ENCODE measurements at places on chromosomes 4 and X. TPM values are rescaled to one million over a fixed set of nuclear protein-coding genes. Genes with fewer than 3 reads are reported as not detected.

DNA sequence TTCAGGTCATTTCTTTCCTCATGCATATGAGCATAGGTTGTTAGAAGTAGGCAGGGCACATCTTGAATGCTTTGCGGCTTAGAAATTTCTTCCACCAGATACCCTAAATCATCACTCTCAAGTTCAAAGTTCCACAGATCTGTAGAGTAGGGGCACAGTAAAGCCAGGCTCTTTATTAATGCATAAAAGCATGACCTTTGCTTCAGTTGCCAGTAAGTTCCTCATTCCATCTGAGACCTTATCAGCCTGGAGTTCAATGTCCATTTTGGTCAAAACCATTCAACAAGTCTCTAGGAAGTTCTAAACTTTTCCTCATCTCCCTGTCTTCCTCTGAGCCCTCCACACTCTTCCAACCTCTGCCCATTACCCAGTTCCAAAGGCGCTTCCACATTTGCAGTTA is 77.7 kb downstream of the MAP9 start:
- no peak overlapping the region for H3K27ac ChIP-seq
- no peaks in the 10 kb centered on the region for H3K4me1 ChIP-seq
- no peaks in the 10 kb centered on the region for H3K27me3 ChIP-seq
- DNase-seq: no peak
- no peaks in the 10 kb centered on the region for H3K36me3 ChIP-seq

- H3K27ac ChIP-seq: no peak overlapping the region
- H3K27me3 ChIP-seq: peaks cover 23% of the 10 kb centered on the region
- no peak for DNase-seq
- no peak overlapping the region for H3K4me3 ChIP-seq
- no peaks in the 10 kb centered on the region for H3K36me3 ChIP-seq
Measured at GRCh38 chr4:186032259-186032658, 36.7 kb upstream of the TLR3 start.

DNA sequence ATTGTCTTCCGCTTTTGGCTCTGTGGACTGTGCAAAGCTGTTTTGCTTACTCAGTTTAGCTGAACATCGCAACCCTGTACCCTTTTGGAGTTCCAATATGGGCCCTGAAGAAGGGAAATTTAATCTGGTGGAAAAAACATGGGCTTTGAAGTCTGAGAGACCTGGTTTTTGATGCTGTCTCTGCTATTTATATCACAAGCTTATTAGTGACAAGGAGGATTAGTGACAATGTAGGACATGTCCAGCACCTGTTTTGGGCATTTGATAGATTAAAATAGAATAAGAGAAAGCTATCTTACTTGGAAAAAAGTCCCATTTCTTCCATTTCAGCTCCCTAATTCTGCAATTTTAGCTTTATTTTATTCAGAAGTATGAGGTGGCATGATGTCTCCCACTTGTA is 417.3 kb downstream of the SPRY1 start:
- no peaks in the 10 kb centered on the region for H3K27me3 ChIP-seq
- H3K4me1 ChIP-seq: no peaks in the 10 kb centered on the region
- no peaks in the 10 kb centered on the region for H3K36me3 ChIP-seq
- H3K4me3 ChIP-seq: no peak overlapping the region
- H3K27ac ChIP-seq: no peak overlapping the region

The SYNPO2 gene
- 1.7 TPM for total RNA-seq

The RGS12 gene
- total RNA-seq: 13.1 TPM

The XAGE2 gene
- not detected for total RNA-seq

The OPN1LW gene
- total RNA-seq: not detected

The LANCL3 gene
- total RNA-seq: not detected
